Endothelial cell of umbilical vein (primary cell): ENCODE measurements at places on chromosomes 6 and 20. TPM values are rescaled to one million over a fixed set of nuclear protein-coding genes. Genes with fewer than 3 reads are reported as not detected.

The BLTP3A gene
- total RNA-seq: 9.3 and 10.5 TPM in 2 replicates

The RBM24 gene
- 6.0 and 6.7 TPM in 2 replicates for total RNA-seq

DNA sequence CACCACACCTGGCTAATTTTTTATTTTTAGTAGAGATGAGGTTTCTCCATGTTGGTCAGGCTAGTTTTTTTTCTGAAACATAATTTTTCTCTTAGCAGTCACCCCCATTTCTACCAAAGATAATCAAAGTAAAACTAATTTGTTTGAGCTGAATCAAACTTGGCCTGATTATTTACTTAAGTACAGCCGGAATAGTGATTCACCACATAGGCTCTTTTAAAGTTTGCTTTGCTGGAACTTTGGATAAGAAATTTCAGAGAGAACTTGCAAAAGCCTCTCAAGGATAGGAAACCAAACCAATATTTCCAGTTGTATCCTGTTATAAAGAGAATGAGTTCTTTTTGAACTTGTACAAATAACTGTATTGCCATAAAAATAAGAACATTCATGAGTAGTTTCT lies 105.0 kb upstream of the SYNCRIP start:
- DNase-seq: peak; percentile 15

The ARMH2 gene
- total RNA-seq: not detected in 2 replicates

The TGM3 gene
- not detected in 2 replicates for total RNA-seq

The COX4I2 gene
- total RNA-seq: not detected in 2 replicates

GRCh38 chr6:158783851-158784250 lies 35.3 kb downstream of the EZR start:
- no peak for DNase-seq

The MOG gene
- total RNA-seq: not detected in 2 replicates

GRCh38 chr20:45890077-45890984 lies 677 bp downstream of the NEURL2 start:
- peak; percentile 89 for DNase-seq
